Smooth muscle cell of the brain vasculature (primary cell): ENCODE measurements at places on chromosomes 4 and X.

GRCh38 chr4:2433609-2434350 is 15.0 kb downstream of the CFAP99 start:
- DNase-seq = no peak

DNA sequence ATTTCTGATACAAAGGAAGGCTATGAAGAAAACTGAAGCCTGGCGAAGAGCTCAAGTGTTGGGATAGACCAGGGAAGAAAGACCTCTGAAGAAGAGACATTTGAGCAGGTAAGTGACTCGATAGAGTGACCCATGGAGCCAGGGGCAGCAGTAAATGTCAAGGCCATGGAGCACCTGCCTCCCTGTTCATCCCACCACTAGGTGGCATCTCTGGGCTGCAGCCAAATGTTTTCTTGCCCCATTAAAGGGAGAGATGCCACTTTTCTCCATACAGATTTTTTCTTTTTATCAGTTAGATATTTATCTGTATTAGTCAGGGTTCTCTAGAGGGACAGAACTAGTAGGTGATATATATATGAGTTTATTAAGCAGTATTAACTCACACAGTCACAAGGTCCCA is 4.9 kb upstream of the ZNF81 start:
- no peak for DNase-seq

- DNase-seq = no peak
These were observed 2.3 kb downstream of the MAGEB16 start for GRCh38 chrX:35800474-35800873.

DNA sequence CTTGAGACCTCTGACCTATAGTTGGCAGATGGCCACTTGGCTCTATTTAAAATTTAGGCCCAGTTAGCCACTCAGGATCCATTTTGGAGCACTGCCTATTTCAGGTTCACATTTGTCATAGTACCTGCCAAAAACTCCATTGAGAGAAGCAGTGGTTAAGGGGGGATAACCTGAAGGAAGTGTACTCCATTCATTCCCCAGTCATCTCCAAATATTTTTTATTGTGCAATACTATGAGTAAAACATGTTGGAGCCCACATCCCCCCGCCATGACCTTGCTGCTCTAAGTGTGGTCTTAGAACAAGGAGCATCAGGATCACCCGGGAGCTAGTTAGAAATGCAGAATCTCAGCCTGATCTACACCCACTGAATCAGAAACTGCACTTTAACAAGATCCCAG is 21.1 kb downstream of the PLP1 start:
- no peak for DNase-seq

DNA sequence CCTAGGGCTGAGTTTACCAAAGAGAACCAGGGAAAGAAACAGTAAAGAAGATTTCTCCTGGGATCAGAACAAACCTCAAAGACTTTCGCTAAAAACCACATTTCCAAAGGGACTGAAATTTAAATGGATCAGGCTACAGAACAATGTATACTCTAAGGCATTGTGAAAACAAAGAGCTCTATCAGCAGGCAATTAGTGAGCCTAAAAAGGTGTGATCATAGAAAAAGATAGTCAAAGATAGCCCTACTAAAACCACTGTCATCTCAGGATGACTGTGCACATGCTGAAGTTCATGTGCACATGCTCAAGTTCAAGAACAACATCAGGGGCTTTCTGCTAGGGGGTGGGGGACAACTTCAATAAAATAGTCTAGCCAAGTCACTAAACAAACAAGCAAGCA is 12.9 kb upstream of the SMIM10L2A start:
- no peak for DNase-seq

DNA sequence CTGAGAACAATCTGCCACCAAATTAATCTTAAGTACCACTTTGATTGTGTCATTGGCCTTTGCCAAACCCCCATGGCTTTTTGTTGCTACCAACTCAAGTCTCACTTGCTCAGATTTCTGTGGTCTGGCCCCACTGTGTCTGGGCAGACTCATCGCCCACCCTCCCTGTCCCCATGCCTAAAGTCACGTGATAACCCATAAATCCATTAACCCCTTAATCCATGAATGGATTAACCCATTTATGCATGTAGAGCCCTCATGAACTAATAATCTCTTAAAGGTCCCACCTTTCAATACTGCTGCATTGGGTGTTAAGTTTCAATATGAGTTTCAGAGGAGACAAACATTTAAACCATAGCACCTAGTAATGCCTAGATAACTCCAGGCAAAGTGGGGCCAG is 78.5 kb upstream of the BLTP1 start:
- DNase-seq = no peak

DNA sequence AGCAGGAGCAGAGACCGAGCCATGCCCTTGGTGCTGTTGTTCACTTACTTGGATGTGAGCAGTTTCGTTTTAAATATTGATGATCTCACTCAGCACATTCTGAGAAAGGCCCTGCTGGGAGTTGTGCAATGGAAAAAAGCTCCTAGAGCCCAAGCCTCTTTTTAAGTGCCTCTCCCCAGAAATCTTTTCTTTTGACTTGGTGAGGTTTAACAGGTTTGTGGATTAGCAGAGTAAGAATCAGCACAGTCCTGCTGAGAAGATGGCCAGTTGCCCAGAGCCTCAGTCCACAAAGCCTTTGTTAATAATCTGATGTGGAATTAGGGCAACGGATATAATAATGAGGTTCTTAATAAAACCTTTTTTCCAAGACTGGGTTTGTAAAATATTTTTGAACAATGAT is 157.5 kb upstream of the ATP6AP2 start:
- peak; percentile 28 for DNase-seq

- no peak for DNase-seq
These were observed 139.6 kb downstream of the IQCM start for GRCh38 chr4:149676076-149676475.

DNA sequence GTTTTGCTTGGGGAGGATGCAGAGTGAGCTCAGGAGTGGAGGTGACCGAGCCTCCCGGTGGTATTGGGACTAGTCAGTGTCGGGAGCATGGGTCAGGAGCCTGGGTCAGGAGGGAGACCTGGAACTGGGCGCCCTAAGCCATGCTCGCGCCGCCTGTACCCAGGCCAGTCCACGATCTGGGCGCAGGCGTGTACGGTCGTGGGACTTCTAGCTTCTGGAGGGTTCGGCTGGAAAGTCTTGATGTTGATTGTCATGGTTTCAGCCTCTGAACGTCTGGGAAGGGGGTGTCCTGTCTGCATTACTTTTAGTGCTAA is 244 bp downstream of the EIF2S3 start:
- no peak for DNase-seq
